ENCODE measurements at places on chromosomes 3 and 15. TPM values are rescaled to one million over a fixed set of nuclear protein-coding genes. Genes with fewer than 3 reads are reported as not detected.

The SERPINI2 gene
- total RNA-seq: not detected

The ZNF774 gene
- 1.7 TPM for total RNA-seq

The ANKUB1 gene
- total RNA-seq: not detected

DNA sequence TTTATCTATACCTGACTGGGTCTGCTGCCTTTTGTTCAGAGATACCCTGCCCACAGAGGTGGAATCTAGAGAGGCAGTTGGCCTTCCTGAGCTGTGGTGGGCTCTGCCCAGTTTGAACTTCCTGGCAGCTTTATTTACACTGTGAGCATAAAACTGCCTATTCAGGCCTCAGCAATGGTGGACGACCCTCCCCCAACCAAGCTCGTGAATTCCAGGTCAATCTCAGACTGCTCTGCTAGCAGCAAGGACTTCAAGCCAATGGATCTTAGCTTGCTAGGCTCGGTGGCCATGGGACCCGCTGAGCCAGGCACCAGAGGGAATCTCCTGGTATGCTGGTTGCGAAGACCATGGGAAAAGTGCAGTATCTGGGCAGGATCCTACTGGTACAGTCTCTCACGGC, 270.2 kb downstream of the CADM2 start:
- DNase-seq: no peak

- DNase-seq: no peak
Measured at GRCh38 chr3:133753779-133754164, 7.6 kb downstream of the TF start.

DNA sequence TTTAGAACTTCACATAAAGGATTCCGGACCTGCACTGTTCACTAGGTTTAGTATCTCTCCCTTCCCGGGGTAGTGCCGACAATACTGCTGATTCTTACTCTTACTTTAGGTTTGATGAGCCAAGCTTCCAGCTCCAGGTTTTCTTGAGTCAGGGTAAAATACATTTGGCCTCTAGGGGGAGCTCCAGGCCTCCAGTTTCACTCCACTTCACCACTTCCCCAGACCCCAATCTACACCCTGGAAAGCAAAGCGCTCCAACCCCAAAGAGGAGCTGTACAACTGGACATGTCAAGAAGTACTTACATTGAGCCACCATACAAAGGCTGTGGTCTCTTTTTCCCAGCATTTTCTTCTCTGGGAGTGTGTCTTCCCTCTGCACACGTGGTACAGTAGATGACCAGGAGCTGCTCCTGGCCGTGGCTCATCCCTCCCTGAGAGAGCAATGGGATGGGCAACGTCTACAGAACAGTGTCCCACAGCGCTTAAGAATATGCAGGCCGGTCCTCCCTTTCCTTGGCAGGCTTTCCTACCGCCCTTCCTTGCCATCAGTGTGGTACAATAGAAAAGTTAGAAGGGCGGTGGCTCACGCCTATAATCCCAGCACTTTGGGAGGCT, 93.9 kb upstream of the CCDC80 start:
- DNase-seq: peak; percentile 84

DNA sequence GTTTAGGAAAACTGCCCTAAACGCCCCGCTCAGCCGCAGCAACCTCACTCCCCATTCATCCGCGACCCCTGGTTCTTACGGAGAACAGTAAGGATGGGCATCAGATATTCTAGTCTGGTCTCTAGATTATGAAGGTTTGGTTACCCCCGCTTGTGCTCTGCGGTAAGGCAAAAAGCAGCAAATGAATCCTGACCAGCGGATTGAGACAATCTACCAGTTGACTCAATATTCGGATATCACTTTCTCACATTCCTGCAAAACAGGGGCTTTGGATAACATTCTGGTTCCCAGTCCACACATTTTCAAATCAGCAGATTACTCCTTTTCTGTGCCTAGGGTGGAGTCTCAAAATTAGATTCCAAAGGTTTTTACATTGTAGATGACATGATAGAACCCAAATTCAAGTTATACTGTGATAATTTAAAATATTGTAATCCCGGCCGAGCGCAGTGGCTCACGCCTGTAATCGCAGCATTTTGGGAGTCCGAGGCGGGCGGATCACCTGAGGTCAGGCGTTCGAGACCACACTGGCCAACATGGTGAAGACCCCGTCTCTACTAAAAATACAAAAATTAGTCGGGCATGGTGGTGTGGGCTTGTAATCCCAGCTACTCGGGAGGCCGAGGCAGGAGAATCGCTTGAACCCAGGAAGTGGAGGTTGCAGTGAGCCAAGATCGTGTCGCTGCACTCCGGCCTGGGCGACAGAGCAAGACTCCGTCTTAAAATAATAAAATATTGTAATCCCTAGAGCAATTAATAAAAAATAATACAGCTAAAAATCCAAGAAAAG, 1.1 kb upstream of the CYFIP1 start:
- no peak for DNase-seq

DNA sequence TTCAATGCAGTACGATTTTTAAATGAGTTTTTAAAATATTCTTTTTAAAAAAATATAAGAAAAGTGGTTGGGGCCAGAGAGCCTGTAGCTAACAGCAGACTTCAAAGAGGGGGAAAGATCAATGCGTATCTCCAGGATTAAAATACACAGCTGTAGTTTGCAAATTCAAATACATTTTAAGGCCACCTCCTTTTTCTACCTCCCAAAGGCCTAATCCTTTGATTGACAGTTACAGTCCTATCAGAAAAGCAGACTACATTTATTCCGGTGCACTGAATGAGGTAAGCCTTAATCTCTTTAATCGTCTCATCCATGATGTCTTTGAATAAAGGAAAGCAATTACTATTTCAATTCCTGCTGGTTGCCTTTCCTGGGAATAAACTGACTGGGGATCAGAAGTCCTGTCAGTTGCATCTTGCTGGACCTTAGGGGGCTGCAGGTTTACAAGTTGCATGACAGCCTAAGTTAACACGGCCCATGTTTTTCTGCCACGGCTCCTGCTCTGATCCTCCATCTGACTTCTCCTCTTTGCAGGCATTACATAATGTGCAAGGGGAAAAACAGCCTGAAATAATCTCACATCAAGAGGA, 51.7 kb downstream of the CADPS start:
- DNase-seq: no peak

DNA sequence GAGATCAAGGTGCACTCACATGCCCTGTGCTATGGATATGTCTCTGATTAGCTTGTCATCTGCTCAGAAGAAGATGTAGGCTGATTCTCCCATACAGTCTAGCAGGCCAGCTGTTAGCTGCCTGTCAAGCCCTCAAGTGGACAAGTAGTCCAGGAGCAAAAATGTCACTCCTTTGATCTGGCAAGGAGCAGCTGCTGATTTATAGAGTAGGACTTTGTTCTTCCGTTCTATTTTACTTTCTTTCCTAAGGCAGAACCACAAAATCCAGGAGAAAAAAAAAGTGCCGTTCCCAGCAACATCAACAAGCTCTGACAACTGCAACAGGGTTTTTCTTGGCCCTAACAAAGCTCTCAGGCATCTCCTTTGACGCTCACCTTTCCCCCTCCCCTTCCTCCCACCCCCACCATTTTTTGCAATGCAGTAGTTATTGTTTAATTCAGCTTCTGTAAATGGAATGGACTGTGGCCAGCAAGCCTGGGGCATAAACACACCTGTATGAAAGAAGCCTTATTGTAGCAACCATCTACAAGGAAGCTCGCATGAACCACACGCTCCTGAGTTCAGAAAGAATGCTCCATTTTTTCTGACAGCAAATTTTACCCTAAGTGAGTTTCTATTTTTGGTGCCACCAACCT, 196.3 kb downstream of the MEIS2 start:
- no peak for DNase-seq

- no peak for DNase-seq
Measured at GRCh38 chr3:18410205-18410604, 14.9 kb downstream of the SATB1 start.

- no peak for DNase-seq
Measured at GRCh38 chr3:132210476-132211346, 106.5 kb upstream of the ACP3 start.

All from cardiac muscle cell (in vitro differentiated cells and primary cell).